Stimulated activated CD8-positive, alpha-beta memory T cell treated with anti-CD3 and anti-CD28 coated beads, Interleukin-7, amount 100 ng/mL, for 4 hours (primary cell): ENCODE measurements at places on chromosomes 3 and 15.
A peak's percentile ranks its signal among the peaks of the same experiment; 100 is the strongest.

GRCh38 chr3:45509768-45510129 lies 84.8 kb upstream of the LIMD1 start:
- no peak for DNase-seq

- no peak for DNase-seq
These were observed 178.3 kb downstream of the KBTBD8 start for GRCh38 chr3:67176396-67176795.

- DNase-seq, result no peak
These were observed 17.9 kb upstream of the EPB42 start for GRCh38 chr15:43238671-43239131.

GRCh38 chr15:74178326-74179100 lies 5.0 kb downstream of the ISLR start:
- DNase-seq, result no peak

DNA sequence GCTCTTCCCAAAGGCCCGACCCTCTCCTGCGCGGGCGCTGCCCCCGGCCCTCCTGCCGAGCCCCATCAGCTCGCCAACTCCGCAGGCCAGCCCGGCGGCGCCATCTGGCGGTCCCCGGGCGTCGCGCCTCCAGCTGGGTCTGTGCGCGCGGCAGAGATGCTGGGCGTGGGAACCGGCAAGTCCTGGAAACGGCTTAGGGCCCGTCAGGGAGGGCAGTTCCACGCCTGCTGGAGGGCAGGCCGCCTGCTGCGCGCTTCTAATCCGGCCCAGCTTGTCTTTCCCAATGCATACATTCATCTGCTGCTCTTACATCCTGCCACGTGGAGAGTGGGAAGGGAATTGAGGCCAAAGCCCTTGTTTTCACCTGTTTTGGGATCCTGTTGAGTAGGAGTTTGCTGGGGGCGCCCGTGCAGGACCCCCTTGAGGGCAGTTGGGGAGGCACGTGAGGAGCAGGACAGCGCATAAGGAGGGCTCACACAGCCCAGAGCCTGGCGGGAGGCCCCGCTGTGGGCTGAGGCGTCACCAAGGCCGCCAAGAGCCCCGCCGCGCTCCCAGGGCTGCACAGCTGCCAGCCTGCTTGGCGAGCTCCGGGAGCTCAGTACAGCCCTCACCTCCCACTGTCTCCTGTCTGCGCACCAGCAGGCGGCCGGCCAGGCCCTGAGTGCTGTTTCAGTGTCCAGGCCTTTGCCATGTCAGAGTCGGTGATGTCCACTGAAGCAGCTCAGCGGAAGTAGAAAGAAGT lies 165.6 kb downstream of the NSMCE3 start:
- DNase-seq, result no peak

GRCh38 chr3:13494463-13495350 lies 14.6 kb downstream of the HDAC11 start:
- no peak for DNase-seq

GRCh38 chr3:42651248-42652091 lies 2.0 kb upstream of the ZBTB47 start:
- no peak for DNase-seq

DNA sequence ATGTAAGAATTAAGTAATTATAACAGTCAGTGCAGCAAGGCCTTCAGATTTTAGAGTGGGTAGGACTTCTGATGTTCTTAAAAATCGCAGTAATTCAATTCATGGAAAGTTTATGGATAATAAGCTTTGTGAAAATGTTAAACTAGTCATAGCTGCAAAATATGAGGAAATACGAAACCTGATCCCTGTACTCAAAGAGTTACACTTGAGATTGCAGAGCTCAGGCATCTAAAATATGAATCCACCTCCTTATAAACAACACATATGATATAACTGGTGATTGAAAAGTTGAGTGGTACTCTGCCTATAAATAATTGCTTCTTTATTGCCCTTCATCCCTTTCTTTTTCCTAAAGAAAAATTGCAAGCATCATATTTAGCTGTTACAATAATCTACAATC lies 473.3 kb downstream of the OTOL1 start:
- DNase-seq, result no peak

- DNase-seq, result no peak
These were observed 957.1 kb downstream of the FHIT start for GRCh38 chr3:60294181-60294580.

DNA sequence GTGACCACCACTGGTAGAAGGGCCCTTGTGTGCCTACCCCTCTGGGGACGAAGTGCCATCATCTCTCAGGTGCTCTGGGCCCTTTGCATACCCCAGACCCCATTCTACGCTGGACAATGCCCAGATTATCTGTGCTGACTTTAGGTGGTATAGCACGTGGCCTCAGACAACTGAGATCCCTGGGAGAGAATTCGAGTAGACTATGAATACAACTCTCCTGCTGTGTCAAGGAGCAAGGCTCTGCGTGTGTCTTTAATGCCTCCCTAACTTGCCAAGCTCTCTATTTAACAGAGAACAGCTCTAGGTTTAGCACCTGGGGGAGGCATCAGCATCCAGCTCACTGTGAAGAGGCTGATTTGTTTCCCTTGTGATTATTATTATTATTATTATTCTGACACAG lies 29.1 kb downstream of the FAM3D start:
- DNase-seq, result no peak

- DNase-seq, result peak; percentile 7
These were observed 9.2 kb upstream of the SEMA4B start for GRCh38 chr15:90191794-90192509.

GRCh38 chr15:82710208-82710555 lies 507 bp upstream of the AP3B2 start:
- DNase-seq, result no peak

GRCh38 chr15:100308608-100309007 lies 33.2 kb downstream of the ADAMTS17 start:
- no peak for DNase-seq

DNA sequence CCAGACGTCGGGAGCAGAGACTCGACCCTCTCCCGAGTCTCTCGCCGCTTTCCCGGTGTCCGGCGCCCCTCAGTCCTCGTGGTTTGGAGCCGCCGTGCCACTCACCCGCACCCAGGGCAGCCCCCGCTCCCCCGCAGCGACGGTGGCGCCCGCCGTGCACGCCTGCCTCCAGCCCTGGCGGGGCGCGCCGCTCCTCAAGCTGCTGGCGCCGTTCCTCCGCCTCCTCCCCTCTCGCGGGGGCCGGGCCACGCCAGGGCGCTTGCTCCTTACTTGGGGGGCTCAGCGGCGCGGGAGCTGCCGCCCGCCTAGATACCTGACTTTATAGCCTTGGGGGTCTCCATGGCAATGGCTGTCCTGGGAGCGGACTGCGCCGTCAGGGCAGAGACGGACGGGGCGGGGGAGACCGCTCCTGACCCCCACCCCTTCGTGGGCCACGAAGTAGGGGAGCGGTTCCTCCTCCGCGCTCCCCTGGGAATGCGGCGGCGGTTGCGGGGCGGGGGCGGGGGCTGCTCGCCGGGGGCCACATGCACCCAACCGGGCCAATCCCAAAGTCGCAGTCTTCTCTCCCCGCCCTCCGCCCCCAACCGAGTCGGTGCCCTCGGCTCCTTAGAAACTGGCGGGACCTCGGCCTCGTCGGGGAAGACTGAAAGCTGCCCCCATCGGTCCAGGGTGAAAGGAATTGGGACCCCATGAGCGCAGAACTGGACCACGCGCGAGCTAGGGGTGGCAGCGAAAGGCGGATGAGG lies at the start of gene ANKRD63:
ANKRD63 (minus strand) TSS at position 196 of the 746 bp plus-strand sequence. CDS start 478 bp downstream, outside the sequence.
- peak; percentile 35 for DNase-seq

- peak; percentile 23 for DNase-seq
These were observed 37.5 kb upstream of the STIMATE start for GRCh38 chr3:52934630-52935530.

DNA sequence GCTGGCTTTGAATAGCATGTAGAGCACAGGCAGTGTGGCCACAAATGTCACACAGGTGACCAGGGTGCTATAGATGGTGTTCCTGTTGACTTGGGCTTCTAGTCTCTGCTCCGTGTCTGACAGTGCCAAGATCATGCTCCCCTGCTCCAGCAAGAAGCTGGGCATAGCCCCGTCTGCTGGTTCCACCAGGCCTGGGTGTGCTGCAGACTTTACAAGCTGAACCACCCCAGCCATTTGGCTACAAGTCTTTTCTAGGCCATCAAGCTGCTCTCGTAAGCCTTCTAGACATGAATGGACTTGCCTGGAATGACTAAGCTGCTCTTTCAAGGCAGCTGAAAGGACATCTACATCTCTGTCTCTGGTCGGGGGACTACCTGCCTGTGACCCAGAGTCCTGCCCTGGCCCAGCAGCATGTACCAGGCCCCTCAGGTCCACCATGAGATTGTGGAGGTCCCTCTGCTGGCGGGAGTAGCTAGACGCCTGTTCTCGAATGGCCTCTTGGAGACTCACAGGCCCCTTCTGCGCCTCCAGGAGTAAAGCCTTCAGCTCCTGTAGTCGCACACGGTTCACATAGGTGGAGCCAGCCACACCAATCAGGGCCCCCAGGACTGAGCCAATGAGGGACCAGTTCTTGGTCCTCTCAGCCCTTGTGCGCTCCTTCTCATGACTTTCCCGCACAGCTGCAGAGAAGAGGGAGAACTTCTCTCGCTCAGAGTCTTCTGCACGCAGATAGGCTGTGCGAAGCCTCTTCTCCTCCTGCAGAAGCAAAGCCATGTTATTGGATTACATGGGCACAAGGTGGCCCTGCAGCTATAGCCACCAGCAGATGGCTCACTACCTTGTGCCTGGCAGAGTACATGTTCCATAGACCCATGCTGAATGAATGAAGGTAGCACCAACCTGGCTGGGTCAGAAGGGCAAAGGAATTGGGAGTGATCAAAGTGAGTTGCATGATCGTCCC lies 2.8 kb upstream of the PLXNB1 start:
- DNase-seq, result no peak

- no peak for DNase-seq
These were observed 256.4 kb downstream of the NR2F2 start for GRCh38 chr15:96586901-96587300.

DNA sequence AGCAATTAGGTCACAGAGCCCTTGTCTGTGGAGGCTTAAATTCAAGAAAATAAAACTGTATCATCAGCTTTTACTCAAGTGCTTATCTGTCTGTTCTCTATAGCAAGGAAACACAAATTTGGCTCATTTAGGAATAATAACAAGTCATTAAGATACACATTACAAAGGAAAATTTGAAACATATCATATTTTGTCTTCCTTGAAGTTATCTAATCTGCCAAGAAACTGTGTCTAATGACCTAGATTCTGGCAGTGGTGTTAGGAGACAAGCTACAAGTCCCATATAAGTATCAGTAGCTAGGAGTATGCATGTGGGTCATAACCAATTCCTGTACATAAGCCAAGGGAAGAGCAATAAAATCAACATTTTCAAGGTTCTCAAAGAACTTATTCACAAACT lies 108.2 kb upstream of the SETMAR start:
- no peak for DNase-seq

GRCh38 chr3:160921020-160921635 lies 165.1 kb downstream of the PPM1L start:
- no peak for DNase-seq

DNA sequence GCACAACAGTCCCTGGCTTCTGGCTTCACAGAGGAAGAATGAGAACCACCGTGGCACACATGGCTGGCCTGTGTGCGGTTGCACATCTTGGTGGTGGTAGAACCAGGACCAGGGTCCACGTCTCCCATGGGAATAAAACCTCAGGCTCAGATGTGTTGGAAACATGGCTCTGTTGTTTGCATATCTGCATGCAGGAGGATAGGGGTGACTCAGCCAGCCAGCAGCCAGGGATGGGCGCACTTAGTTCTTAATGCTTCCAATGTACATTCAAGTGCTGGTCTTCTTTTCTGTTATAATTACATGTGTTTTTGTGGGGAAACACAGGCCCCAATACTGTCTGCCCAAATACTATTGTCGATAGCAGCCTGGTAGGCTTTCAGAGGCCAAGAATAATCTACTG lies 35.8 kb upstream of the BCL2L10 start:
- no peak for DNase-seq

DNA sequence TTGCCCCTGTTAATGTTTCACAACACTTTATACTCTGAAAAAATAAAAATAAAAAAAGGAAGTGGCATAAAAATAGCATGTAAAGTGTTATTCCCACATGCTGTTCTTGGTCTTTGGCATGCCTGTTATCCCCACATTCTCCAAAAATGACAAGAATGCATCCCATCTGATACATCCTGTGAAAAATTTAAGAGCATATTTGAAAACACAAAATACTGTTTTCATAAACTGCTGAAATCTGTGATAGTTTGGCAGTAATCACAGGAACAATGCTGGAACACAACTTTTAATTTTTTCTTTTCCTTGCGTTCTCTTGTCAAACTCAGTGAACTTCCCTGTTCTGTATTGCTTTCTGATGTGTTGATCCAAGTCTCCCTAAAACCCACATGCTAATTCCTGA lies 288.8 kb downstream of the ROBO2 start:
- no peak for DNase-seq

- no peak for DNase-seq
These were observed 140.5 kb downstream of the GRM7 start for GRCh38 chr3:7001370-7001769.

DNA sequence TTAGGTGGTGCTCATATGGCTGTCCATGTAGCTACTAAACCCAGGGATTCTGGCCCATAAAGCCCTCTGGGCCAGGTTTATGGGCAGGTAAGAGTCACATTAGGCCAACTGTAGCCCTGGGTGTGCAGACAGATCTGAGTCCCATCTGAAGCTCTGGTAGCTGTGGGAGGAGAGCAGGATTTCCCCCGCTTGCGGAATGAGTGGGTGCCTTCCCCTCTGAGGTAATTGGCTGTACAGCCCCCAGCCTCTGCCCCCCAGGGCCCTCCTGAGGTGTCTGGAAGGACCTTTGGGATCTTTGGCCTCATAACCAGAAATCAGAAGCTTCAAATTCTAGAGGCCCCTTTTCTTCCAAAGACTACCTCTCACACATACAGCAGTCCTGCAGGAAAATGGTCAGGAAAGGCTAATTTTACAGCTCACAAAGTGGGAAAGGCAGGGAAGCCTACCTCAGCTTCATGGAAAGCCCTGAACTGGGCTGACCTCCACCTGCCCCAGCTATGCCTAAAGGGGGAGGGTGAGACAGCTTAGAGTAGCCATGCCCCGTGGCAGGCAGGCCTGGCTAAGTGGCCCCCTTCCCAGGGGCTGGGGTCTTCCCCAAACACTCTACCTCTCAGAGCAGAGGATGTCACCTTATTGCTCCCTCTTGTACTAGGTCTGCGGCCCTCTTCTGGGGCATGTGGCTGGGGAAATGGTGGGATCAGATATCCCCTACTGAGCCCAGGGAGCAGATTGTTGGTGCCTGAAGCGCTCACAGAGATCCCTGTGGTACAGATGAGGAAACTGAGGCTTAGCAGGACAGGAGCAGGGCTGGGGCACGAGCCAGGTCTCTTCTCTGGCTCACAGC lies 16.8 kb downstream of the HEMK1 start:
- DNase-seq, result no peak

- no peak for DNase-seq
These were observed 12.9 kb upstream of the CPNE9 start for GRCh38 chr3:9690451-9691450.
